NCI-H1694 treated with DMSO at 0.1 percent for 48 hours (cell line): ENCODE measurements at places on chromosomes 2 and 18.

DNA sequence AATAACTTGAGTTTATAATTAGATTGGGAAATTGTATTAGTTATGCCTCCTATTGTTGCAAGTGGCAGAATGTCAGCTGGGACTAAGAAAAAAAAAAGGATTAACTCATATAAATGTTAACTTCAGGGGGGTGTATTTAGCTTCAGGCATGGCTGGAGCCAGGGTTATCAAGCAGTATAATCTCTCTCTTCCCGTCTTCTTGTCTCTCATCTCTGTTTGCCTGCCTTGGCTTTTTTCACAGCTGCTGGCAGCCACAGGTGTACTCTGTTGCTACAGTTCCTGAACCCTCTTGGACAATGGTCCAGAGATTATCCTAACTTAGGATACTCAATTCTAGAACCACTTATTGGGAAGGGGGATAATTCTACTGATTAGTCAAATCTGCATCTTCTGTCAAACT lies 370.7 kb upstream of the MEX3C start:
- DNase-seq = no peak

DNA sequence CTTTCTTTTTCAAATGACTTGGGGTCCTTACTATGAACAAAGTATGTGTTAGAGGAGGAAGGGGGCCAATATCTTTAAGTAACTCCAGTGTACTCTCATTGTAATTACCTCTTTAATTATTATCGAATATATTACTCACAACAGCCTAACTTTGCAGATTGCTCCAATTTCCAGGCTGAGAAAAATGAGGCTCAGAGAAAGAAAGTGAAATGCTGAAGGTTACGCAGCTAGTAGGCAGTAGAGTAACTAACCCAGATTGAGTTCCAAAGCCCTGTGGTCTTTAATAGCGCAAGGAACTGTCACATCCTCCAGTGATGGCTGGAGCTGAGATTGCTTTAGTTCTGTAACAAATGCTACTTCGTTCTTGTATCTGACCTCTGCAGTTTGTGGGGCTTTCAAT lies 2.2 kb upstream of the GYPC start:
- DNase-seq = no peak

GRCh38 chr2:86065512-86065911 lies 40.2 kb downstream of the POLR1A start:
- no peak for DNase-seq

- DNase-seq = no peak
Measured at GRCh38 chr2:172098650-172099471, 3.8 kb downstream of the DLX2 start.

DNA sequence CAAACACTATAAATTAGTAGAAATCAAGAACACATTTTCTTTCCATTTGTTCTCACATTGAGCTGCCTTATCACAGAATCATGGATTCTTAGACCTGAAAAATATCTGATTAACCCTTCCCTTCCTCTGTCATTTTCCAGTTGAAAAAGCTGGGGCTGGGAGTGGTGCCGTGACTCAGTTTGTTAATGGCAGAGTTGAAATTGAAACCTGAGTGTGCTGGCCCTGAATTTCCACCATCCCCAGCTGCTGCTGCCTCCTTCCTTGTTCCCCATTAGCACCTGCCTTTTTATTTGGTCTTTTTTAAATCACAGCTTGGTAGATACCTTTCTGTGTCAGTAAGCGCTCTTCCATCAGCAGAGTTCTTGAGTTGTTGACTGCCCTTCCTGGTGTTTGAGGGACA lies 10.6 kb downstream of the FARP2 start:
- DNase-seq = no peak

DNA sequence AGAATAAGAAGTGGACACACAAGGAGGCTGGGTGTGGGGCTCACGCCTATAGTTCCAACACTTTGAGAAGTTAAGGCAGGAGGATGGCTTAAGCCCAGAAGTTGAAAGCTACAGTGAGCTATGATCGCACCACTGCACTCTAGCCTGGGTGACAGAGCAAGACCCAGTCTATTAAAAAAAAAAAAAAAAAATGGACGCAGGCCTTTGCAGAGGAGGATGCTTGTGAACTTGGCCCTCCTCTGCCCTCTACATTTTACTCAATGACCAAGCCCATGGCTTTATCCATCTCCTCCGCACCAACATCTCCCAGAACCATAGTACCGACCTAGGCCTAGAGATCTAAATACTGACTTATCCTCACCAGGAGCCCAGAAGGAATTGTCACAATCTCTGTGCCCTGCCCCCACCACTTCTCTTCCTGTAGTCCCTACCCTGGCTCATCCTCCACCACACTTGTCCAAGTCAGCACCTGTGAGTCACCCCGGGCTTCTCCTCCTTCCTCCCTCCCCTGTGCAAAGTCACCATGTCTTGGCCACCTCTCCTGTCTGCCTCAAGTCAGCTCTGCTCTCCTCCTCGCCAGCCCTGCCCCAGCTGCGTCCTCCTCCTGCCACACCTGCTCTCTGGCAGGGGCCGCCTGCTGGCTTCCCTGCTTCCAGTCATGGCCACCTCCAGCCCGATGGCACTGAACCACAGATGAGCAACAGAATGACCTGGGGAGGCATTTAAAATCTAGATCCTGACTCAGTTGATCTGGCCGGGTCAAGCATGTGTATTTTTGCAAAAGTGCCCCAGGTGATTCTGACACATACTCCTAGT lies 35.8 kb upstream of the ASPRV1 start:
- no peak for DNase-seq

DNA sequence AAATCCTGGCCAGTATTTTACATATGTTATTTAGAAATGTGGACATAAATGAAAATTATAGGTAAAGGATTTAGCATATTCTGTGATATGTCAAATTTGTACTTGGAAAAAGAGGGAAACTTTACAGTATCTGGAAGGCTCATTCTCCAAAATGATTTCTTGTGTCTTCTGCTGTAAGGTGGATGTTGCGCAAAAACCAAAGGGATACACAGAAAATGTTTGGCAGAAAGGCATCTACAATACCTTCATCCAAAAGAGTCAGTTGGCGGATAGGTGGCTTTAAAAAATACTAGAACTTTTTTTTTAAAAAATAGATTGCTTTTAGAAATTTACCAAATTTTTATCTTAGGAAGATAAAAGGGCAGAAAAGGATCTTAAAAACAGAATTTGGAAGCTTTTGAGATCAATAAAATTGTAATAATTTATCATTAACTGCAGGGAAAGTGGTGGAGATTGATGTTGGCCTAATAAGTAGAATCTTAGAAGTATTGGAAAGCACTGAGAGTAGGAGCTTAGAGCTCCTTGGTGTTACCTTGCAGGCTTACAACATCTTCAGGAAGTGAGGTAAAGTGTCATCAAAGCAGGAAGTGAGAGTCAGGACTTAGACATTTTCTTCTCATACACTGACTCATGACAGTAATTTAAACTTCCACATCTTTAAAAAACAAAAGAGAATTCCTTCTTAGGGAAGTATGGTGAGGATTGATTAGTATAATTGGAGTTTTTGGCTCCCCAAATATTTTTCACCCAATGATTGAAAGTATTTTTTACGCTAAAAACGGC lies 2.1 kb downstream of the NABP1 start:
- no peak for DNase-seq
